ENCODE measurements at places on chromosomes 4 and X. TPM values are rescaled to one million over a fixed set of nuclear protein-coding genes. Genes with fewer than 3 reads are reported as not detected.

Gene ATP8A1
- 23.9 TPM for total RNA-seq

Gene ENAM
- total RNA-seq = not detected

Gene LRP2BP
- total RNA-seq = 0.48 TPM

- H3K27ac ChIP-seq = no peak overlapping the region
- H3K4me3 ChIP-seq = peak overlapping the region; percentile 98
- peaks cover 5% of the 10 kb centered on the region for H3K36me3 ChIP-seq
- H3K4me1 ChIP-seq = peaks cover 27% of the 10 kb centered on the region
- H3K27me3 ChIP-seq = no peaks in the 10 kb centered on the region
Measured at GRCh38 chr4:105710012-105710600, 1.5 kb downstream of the GSTCD start.

DNA sequence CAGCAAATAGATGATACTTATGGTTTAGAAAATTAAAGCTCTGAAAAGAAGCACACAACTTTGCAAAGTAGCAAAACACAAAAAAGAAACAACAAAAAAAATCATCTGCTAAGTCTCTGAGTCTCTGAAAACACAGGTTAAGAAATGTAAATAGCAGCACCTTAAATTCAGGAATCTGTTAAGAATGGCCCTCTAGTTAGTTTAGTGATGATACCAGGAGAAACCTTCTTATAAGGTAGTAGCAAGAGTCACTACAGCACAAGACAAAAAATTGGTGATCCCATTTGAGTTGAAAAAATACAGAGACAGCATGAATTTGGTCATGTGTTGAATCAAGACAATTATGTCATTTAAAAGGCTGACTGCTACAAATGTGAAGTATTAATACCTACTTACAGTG, 308.2 kb upstream of the ADGRL3 start:
- no peak for DNase-seq
- no peaks in the 10 kb centered on the region for H3K27me3 ChIP-seq
- H3K27ac ChIP-seq = no peak overlapping the region
- H3K4me1 ChIP-seq = no peaks in the 10 kb centered on the region
- no peak overlapping the region for H3K4me3 ChIP-seq

DNA sequence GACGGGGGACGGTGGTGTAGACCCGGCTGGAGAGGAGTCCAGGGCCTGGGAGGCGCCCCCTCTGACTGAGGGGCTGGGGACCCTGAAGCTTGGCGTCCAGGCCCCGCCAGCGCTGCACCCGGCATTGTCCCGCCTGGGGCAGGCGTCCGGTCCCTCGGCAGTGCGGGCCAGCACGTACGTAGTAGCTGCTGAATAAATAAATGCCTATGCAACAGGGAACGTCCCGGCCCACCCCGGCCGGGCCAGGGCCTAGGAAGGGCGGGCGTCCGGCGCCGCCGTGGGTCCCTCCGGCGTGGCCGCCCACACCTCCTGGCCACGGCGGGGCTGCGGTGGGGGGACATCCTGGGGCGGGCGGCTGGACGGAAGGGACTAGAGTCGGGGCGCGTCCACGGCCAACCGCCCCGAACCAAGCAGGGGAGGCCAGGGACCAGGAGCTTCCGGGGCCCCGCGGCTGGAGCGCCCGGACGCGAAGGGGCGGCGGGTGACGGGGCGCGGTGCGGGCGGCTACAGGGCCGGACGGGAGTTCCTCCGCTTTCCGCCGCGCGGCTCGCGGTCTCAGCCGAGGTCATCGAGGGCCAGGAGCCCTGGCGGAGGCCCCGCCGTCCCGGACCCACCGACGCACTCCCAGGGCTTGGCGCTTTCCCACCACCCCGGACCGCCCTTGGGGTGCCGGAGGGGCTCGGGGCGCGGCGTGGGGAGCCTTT, 886 bp upstream of the WWC2 start:
- peaks cover 17% of the 10 kb centered on the region for H3K27me3 ChIP-seq
- H3K4me3 ChIP-seq = peak overlapping the region; percentile 57
- peaks cover 5% of the 10 kb centered on the region for H3K4me1 ChIP-seq
- H3K36me3 ChIP-seq = no peaks in the 10 kb centered on the region
- peak; percentile 33 for DNase-seq

- no peaks in the 10 kb centered on the region for H3K4me1 ChIP-seq
- H3K27me3 ChIP-seq = peaks cover 8% of the 10 kb centered on the region
- H3K27ac ChIP-seq = no peak overlapping the region
- no peak overlapping the region for H3K4me3 ChIP-seq
- no peaks in the 10 kb centered on the region for H3K36me3 ChIP-seq
- no peak for DNase-seq
Measured at GRCh38 chr4:56611501-56611900, 69.6 kb downstream of the HOPX start.

DNA sequence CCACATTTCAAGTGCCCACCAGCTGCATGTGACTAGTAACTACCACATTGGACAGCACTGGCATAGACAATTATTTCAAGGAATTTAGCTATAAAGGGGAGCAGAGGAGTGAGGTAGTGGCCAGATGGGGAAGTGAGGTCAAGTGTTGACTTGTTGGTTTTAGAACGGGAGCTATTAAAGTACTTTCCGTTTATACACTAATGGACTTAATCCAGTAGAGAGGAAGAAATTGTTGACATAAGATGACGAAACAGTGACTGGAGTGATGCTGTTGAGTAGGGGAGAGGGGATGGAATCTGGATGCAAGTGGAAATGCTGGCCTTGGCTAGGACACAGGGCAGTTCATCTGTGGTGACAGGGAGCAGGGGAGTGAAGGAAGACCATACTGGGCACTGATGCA, 154.4 kb downstream of the AMMECR1 start:
- no peak overlapping the region for H3K27ac ChIP-seq
- H3K36me3 ChIP-seq = no peaks in the 10 kb centered on the region
- DNase-seq = no peak
- no peaks in the 10 kb centered on the region for H3K27me3 ChIP-seq
- H3K4me3 ChIP-seq = no peak overlapping the region
- peaks cover 17% of the 10 kb centered on the region for H3K4me1 ChIP-seq

DNA sequence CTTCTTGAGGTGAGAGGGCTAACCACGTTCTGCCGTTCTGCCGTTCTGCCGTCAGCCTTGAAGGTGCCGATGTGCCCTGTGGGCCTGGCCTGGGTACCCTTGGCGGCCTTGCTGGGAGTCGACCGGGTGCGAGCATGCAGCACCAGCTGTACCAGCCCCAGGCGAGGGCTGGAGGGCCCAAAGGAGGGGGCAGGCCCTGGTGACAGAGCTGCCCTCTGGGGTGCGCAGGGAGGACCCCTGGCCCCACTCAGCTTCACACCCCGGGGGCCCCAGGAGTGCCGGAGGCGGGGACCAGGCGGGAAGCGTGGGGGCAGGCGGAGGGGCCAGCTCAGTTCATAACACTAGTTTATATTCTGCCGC, 22.1 kb downstream of the UVSSA start:
- H3K4me1 ChIP-seq = no peaks in the 10 kb centered on the region
- no peak overlapping the region for H3K4me3 ChIP-seq
- H3K27ac ChIP-seq = no peak overlapping the region
- no peaks in the 10 kb centered on the region for H3K27me3 ChIP-seq

Data from activated CD4-positive, alpha-beta memory T cell treated with anti-CD3 and anti-CD28 coated beads for 36 hours (primary cell).